ENCODE measurements at places on chromosomes 2 and 18.
A peak's percentile ranks its signal among the peaks of the same experiment; 100 is the strongest.

- no peak for DNase-seq
Observed at GRCh38 chr2:174338671-174339560, 4.2 kb downstream of the SP9 start.

- peak; percentile 50 for DNase-seq
Observed at GRCh38 chr18:51537487-51537886, 340.0 kb upstream of the MEX3C start.

DNA sequence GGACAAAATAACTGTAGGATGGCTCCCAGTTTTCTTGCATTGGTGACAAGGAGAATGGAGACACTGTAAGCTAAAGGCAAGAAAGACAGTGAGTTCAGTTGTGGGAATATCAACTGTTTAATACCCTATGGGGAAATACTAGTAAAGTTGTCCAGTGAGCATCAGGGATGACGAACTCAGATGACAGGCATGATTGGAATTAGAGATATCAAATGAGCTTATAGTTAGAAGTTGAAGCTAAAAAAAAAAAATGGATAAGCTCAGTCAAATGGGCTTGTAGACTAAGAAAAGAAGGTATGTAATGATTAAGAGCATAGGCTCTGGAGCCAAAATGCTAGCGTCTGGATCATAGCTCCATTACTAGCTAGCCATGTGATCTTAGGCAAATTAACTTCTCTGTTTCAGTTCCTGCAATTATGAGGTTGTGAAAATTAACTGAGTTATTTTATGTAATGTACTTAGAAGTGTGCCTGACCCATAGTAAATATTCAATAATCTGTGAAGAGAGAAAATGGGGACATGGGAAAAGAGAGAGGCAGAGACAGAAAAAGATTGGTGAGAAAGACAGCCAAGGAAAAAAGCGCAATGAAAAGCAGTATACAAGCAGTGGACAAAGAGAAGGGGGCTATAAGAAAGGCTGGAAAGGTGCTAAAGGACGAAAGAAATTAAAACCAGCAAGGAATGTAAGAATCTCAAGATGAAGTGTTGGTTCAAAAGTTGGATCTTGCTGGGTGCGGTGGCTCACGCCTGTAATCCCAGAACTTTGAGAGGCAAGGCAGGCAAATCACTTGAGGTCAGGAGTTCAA lies 95.7 kb upstream of the SLC39A10 start:
- no peak for DNase-seq

DNA sequence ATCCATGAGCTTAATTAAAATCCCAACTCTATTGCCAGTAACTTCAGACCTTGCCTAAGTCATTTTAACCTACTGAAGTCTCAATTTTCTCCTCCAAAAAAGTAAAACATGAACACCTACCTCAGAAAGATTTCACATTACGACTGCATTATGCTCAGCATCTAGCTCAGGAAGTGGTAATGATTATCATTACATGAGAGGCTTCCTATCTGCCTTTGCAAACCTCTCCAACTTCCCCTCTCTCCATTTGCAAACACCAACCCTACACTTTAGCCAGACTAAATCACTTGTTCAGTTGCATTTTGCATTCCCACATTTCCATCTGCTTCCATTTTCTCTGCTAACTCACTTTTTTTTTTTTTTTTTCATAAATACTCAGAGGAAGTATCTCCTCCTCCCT lies 6.8 kb downstream of the SLC38A11 start:
- DNase-seq = no peak

- DNase-seq = no peak
Observed at GRCh38 chr18:75810961-75811551, 383.6 kb upstream of the SMIM21 start.

GRCh38 chr2:201909348-201909747 lies 103.0 kb downstream of the CDK15 start:
- no peak for DNase-seq

DNA sequence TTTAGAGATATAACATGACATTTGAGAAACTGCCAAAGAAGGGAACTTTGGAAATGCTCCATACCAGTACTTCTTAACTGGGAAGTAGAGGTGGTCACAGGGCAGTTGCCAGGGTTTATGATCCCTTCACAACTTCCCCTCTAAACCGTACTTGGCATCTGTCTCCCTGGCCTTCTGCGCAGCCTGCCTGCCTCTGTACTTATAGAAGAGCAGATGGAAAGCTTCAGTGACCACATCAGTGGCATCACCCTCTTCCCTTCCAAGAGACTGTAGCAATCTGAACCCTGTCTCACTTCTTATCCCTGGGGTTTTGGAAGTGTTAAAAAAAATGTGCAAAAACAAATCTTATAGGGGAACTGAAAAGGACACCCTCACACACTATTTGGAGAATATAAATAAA lies 64.1 kb downstream of the EIF2AK3 start:
- no peak for DNase-seq

DNA sequence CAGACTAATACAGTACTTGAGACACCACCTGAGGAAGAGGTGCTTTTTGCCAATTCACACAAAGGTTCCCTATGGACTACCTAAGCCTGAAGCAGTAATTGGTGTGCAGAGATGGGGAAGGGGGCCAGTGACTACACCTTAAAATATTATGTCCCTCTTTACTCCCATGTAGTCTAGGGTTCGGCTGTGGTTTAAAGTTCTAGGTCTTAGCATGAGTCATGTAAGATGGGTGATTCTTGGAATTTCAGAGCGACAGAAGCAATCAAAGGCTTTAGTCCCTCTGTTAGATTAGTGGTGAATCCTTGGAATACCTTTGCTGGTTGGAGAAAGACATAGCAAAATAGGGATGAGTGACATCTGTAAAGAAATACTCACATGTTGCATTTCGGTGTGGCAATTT lies 14.3 kb upstream of the CCDC85A start:
- no peak for DNase-seq

DNA sequence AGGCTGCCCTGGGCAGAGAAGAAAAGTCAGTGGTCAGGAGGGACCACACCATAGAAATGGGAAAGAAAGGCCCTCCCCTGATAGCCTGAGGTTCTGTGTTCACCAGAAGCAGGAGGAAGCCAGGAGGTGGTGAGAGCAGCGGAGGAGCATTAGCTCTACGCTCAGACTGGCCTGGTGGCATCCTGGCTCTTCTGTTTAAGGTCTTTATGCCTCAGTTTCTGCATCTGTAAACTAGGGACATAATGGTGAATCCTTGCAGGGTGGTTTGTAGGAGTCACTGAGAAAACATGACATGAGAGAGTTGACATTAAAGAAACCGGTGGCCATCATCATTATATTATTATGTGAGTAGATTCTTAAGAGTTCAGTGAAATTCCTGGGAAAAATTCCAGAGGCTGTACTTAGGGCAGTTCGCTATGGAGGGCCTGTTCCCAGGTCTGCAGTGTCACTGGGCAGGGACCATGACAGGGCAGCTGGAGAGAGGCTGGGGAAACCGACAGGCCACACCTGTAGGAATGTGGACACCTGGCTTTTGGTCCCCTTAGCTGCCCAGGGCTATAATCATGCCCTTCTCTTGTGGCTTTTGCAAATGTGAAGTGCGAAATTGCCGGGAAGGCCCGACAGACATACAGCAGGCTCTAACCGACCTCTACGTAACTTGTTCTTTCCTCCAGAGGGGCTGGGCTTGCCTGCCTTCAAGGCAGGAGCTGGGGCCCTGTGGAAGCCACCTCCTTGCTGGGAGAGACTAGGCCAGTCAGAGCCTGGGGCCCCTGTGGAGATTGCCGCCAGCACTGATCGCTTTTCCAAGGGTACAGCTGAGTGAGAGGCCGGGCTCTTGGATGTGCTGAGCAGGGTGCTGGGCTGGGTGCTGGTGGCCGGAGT lies 31.0 kb downstream of the GLI2 start:
- no peak for DNase-seq

DNA sequence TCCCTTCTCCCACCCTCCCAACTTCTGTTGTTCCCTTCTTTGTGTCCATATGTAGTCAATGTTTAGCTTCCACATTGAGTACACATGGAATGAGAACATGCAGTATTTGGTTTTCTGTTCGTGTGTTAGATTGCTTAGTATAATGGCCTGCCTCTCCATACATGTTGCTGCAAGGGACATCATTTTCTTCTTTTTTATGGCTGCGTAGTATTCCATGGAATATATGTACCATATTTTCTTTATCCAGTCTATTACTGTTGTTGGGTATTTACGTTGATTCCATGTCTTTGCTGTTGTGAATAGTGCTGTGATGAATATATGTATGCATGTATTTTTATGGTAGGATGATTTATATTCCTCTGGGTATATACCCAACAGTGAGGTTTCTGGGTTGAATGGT lies 42.0 kb downstream of the NUP35 start:
- no peak for DNase-seq
